ENCODE measurements at places on chromosomes 6 and 20.

DNA sequence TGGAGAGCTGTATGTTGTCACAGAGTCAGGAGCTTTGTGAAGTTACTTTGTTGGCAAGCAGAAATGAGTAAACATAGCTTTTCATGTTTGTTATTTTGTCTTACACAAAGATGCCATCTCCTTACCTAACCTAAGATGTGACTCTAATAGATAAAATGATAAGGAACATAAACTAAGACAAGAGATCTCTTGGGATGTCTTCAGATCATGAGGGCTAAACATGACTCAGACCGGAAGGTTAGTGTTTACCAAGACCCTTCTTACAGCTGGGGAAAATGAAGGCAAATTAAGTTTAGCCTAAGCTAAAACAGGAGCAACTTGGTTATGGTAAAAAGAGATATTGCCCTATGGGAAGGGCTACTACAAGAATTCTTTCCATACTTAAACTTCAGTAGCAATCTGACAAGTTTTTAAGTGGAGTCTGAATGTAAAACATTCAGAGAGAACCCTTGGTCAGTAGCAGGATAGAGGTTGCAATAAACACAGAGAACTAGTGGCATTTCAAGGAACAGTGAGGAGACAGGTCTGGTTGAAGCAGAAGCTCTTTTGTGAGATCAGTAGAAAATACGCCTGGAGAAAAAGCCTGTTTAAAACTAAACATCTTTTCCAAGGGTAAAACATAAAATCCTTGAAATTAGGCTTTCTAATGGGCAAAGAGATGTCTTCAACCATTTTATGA, 29.9 kb downstream of the SGK1 start:
- DNase-seq = no peak

- no peak for DNase-seq
Measured at GRCh38 chr6:75528423-75528822, 34.8 kb upstream of the FILIP1 start.

DNA sequence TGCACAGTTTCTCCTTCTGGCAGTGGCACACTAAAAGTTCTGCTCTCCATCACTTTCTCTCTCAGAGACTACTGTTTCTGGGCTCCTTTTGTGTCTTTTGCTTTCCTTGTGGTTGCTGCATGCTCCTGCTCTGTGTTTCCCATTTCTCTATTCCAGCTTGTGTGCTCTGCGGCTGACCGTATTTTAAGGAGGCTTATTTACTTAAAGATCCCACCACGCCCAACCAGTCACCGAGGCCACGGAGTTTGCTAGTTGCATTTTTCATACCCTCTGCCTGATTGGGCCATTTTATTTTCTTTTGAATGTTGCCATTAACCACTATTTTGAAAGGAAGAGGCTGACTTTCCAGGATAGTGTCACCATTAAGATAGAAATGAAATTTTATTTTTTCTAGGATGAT, 626.4 kb upstream of the MMS22L start:
- no peak for DNase-seq

- no peak for DNase-seq
Measured at GRCh38 chr20:31719644-31720485, 2.8 kb downstream of the BCL2L1 start.

DNA sequence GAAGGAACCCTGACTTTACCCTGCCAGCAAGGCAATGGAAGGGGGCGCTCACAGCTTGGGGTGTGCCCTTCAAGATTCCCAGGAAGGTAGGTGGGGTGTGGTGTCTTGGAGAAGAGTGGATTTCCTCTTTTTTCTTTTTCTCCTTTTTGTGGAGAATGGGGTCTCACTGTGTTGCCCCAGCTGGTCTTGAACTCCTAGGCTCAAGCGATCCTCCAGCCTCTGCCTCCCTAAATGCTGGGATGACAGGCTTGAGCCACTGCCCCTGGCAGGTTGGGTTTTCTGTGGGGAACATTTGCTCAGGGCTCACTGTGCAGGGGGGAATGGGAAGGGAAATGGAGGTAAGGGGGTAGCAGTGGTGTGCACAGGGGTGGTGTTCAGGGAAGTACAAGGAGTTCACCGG, 4.0 kb upstream of the ZNF341 start:
- DNase-seq = no peak

GRCh38 chr6:7628909-7629308, 38.9 kb downstream of the SNRNP48 start:
- no peak for DNase-seq

DNA sequence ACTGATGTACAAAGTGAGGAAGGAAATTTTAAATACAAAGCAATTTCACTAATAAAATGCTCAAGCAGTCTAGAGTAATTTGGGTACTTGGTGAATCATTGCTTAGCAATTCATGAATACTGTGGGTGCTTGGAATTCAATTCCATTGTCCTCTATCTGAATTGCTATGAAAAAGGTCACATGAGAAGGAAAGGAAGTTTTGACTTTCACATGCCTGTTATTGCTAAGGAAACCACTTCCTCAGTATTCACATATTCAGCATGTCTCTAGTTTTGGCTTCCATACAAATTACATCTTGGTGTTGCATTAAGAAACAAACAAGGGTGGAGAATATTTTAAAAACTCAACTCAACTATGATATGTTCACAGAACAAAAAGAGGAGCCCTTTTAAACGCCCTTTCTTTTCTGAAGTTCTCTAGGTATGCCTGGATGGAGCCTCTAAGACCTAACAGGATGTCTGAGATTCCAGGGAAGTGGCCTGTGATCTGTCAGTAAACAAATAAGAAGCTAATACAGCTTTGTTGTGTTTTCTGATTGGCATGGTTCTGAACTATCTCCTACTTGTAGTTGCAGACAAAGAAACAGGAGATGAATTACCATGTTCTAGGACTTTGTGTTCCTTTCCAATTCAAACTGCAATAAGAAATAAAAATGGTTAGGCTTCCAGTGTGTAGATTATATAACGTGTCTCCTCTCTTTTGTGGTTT, 190.4 kb downstream of the OGFRL1 start:
- DNase-seq = no peak

DNA sequence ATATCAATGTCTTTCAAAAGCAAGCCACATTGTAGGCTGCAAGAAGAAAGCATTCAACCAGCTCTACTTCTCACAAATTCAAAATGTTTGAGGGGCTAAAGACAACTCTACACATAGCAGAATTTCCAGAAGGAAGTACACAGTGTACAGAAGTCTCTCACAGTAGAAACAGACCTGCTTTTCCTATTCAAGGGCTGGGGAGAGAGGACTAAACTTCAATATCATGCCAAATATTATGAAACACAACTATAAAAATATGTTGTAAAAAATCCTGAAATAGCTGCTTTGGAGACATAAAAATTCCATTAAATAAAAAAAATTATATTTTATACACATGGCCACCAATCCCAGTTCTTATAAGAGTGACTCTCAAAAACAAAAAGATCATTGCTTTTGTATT, 70.8 kb upstream of the IPCEF1 start:
- DNase-seq = no peak

- DNase-seq = no peak
Measured at GRCh38 chr6:158457131-158457530, 102.8 kb upstream of the TMEM181 start.

GRCh38 chr20:235891-236290, 8.8 kb downstream of the DEFB129 start:
- no peak for DNase-seq

- DNase-seq = no peak
Measured at GRCh38 chr6:51910851-51911250, 176.6 kb downstream of the PKHD1 start.

DNA sequence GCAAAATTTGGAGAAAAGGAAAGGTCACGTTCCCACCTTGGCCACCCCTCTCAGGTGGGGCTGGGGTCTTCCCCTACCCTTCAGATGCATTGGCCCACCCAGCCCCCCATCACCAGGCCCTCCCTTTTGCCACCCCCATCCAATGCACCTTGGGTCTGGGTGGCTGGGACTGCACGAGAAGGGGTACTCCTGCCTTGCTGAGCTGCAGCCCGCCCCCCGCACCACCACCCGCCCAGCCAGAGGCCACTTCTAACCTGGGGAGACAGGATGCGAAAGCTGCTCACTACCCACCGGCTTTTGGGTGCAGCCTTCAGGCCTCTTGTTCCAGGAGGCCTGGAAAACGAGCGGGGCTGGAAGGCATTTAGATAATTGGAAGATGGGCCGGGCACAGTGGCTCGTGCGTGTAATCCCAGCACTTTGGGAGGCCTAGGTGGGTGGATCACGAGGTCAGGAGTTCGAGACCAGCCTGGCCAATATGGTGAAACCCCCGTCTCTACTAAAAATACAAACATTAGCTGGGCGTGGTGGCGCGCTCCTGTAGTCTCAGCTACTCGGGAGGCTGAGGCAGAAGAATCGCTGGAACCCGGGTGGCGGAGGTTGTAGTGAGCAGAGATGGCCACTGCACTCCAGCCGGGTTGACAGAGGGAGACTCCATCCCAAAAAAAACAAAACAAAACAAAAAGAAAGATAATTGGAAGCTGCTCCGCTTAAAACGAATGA, 1.2 kb upstream of the CDC25B start:
- DNase-seq = no peak

GRCh38 chr6:136471372-136471771, 78.8 kb downstream of the MAP7 start:
- DNase-seq = no peak

DNA sequence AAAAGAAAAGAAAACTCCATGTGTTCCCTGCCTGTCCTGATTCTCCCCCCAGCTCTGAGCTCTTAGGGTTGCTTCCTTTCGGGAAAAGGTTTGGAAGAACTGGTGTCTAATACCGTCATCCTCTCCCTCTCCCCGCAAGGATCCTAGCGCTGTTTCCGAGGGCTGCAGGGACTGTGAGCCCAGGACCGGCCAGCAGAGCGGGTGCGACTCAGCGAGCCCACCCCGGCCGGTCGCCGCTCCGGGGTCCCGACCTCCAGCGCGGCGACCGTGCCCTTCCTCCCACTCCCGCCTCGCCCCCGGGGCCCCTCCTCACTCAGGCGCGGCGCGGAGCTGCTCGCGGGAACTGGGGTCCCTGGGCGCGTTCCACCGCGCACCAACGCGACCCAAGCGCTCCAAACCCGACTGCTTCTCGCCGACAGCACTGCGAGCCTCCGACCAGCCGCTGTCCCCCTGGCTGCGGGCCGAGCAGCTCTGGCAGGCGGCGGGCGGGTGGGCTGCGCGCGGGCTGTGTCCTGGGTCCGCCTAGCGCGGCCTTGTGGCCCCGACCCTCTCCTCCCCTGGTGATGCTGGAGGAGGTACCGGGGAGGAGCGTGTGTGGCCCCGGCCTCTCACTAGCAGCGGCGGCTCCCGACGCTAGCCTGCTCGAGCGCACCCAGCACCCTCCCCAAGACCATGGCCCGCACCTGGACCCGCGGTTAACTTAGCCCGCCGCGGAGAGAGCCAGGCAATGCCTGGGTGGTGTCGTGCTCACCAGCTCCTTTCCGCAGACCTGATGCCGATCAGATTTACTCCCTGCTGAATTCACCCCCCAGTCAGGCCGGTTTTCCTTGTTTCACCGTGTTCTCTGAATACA, at the start of gene PLA2G7:
PLA2G7 (minus strand) TSS at position 509 of the 853 bp plus-strand sequence. CDS start 12,484 bp downstream, outside the sequence.
- no peak for DNase-seq

DNA sequence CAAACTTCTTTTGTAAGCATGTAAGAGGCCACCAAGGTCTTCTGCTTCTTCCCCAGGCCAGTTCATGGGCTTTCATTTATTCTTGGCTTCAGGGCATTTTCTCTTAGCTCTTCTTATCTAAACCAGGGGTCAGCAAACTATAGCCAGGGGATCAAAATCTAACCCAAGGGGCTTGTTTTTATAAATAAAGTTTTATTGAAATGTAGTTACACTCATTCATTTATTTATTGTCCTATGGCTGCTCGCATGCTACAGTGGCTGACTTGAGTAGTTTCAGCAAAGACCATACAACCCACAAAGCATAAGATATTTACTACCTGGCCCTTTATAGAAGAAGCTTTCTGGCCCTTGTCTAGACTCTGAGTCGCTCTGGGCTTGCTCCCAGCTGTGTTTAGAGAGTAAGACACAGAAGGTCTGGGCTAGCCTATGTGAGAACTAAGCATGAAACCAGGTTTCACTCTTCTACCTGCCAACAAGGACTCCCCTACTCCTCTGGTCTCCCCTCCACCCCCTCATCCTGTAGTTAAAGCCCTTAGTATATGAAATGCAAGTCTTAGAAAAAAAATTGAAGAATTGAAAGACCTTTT, 43.2 kb downstream of the KHDC1L start:
- DNase-seq = no peak

DNA sequence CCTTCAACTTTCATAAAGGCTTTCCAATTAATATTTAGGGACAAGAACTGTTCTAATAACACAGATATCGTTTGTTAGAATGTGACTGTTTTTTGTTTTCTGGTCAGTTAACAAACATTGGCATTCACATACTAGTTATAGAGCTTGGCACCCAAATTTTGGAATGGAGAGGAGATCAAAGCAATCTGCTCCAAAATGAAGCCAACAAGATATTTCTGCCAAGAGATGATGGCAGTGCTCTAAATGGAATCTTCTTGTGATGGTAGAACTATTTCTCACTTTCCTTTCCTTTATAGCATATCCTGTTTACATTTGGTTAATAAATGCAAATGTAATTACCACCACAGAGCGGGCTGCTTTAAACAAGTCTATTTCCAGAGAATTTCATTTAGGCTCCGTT, 208.3 kb upstream of the RIMS1 start:
- DNase-seq = no peak

DNA sequence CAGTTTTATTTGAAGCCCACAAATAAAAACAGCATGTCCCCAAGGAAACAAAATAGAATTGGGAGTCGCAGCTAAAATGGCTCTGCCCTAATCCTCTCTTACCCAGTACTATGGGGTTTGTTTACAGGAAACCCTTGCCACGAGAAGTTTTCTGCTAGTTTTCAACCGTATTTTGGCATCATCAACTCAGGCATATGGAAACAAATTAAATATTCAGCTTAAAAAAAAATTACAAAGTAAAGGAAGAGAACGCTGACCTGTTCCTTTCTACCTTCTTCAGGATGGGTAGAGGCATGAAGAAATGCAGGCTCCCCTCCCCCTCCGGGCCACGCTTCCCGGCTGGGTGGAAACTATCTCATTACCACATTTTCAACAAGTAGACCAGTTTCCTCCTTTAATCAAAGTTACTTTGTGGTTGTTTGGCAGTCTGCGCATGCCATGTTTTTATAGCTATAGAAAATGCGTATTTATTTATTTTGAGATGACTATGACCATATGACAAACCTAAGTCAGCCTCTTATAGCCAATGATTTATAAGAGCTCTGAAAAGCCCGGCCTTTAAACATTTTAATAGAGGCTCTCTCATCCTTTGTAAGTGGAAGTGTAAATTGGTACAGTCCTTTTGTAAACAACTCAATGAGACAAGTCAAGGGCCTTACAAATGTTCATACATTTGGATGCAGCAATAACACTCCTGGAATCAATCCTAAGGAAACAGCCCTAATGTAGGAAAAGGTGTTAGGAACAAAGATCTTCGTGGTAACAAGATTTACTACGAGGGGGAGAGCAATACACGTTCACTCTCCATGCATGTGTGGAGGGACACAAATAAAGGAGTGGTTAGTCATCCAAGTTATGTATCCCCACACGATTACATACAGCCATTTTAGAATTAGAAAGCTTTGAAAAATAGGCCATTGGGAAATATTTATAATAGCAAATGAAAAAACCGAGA, 16.1 kb upstream of the ZNF217 start:
- DNase-seq = no peak

Measured in cortex of kidney (tissue), 1 donor.